ENCODE measurements at places on chromosomes 7 and 10. TPM values are rescaled to one million over a fixed set of nuclear protein-coding genes. Genes with fewer than 3 reads are reported as not detected.

- DNase-seq = no peak
Observed at GRCh38 chr7:147639751-147640150, 950.8 kb upstream of the C7orf33 start.

DNA sequence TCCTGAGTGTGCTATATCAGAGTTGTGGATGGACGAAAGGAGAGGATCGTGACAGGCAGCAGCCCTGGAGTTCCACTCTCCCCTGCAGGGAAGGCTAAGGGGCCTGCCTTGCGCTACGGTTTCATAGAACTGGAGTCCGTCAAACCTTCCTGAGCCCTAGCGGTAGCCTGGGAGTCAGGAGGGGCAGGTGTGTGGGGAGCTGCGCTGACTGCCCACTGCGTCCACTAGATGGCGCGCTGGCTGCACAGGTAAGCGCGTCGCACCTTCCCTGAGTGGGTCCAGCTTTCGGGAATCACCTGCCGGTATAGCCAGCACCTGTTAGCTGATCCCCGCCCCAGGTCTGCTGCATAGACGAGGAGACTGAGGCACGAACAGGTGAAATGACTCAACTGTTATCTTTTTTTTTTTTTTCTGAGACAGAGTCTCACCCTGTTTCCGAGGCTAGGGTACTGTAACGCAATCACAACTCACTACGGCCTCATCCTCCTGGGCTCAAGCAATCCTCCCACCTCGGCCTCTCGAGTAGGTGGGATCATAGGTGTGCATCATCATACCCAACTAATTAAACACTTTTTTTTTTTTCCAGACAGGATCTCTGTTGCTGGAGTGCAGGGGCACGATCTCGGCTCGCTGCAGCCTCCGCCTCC lies 20.2 kb upstream of the BAIAP2L1 start:
- peak; percentile 29 for DNase-seq

DNA sequence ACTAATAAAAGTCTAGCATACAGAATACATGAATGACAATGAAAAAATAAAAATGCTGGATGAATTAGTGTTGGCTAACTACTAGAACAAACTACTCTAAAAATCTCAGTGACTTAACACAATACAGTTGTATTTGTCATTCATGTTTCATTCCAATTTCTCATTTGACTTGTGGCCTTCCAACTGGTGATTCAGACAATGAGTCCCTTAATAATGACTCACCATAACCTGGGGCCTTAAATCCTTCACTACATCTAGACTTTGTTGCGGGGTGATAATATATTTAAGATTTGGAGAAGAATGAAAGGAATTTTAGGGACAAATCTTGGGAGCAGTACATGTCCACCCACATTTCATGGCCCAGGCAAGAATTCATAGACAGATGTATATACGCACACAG lies 90.5 kb upstream of the POM121L12 start:
- no peak for DNase-seq

DNA sequence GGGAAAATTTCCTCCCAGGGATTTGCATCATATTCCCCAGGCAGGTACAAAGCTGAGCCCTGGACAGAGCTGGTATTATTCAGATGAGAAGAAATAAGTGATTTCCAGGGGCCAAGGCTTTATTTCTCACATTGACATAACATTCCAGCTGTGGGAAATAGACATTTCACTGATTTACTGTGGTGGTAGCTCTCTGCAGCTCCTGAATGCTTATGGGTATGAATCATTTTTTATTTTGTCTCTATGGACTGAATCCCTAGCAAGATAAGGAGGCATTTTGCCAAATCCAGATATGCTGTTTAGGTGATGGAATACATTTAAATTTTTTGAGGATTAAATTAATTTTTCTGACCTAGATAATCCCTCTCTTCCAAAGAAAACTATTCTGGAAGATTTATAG lies 97.9 kb downstream of the MTPN start:
- DNase-seq = no peak

GRCh38 chr10:43082746-43083145 lies 5.9 kb downstream of the RET start:
- no peak for DNase-seq

Gene TMEM225B
- total RNA-seq = 0.84 TPM

GRCh38 chr7:37013771-37014170 lies 289.5 kb upstream of the AOAH start:
- DNase-seq = no peak

- DNase-seq = no peak
Observed at GRCh38 chr10:82267960-82268359, 393.0 kb downstream of the NRG3 start.

Gene SLC18A3
- not detected for total RNA-seq

GRCh38 chr7:104328296-104328969 lies at the start of gene LHFPL3:
TSS of gene LHFPL3 (plus strand) at chr7:104328603.
- no peak for DNase-seq

- DNase-seq = no peak
Observed at GRCh38 chr7:142111499-142111898, at the start of gene MGAM2. TSS of gene MGAM2 (plus strand) at chr7:142111718. CDS start at chr7:142116874, 5,156 bp downstream.
